ENCODE measurements at places on chromosomes 6 and 20. TPM values are rescaled to one million over a fixed set of nuclear protein-coding genes. Genes with fewer than 3 reads are reported as not detected.

- peak; percentile 76 for DNase-seq
Observed at GRCh38 chr6:138001750-138002349, 105.4 kb downstream of the PERP start.

- no peak for DNase-seq
Observed at GRCh38 chr6:122799916-122800686, 11.0 kb downstream of the SMPDL3A start.

- no peak for DNase-seq
Observed at GRCh38 chr20:49925901-49926454, 10.2 kb upstream of the RNF114 start.

GRCh38 chr20:5967469-5967868 is 17.0 kb downstream of the MCM8 start:
- no peak for DNase-seq

DNA sequence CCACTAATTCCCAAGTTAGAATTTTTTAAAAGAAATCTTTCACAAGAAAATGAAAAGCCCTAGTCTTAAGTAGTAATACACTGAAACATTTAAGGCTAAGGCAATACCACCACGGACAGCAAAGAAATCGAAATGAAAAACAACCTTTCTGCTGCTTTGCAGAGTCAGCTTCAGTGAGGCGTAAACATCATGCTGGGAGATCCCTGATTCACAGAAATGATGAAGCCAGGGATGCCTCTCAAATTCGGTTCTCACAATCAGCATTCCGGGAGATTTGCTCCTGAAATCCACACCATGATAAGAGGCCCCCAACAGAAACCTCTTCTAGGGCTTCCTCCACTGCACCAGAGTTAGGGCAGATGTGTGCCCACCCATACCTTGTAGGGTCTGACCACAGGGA is 18.6 kb downstream of the RRBP1 start:
- no peak for DNase-seq

DNA sequence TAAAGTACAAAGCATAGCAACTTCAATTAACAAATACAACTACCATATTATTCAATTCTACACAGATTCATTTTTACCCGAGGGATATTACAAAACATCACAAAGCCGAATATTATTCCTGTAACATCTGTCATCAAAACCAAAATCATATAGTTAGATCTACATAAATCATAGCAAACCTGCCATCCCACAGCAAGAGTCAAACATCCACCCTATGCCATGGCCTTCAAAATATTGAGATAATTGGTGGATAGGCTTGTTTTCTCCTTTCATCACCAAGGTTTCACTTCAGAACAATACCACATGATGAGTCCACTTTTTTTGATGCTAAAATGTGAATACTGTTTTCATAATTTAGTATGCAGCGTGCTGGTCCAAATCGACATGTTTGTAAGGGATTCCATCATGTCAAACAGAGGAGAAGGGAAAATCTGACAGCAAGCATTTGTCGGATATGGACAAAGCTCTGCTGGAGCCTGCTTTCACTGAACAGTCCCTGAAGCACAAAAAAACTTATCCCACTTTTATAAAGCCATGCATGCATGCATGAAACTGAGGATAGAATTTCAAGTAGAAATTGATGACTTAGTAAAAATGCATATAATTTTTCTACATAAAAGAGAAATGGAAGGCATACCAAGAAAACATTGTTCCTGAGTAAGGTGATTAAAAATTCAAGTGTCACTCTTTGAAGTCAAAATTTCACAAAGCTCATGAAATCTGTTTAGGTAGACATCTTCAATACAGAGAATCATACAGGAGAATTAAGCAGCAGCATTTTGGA is 494.1 kb downstream of the HACE1 start:
- no peak for DNase-seq

DNA sequence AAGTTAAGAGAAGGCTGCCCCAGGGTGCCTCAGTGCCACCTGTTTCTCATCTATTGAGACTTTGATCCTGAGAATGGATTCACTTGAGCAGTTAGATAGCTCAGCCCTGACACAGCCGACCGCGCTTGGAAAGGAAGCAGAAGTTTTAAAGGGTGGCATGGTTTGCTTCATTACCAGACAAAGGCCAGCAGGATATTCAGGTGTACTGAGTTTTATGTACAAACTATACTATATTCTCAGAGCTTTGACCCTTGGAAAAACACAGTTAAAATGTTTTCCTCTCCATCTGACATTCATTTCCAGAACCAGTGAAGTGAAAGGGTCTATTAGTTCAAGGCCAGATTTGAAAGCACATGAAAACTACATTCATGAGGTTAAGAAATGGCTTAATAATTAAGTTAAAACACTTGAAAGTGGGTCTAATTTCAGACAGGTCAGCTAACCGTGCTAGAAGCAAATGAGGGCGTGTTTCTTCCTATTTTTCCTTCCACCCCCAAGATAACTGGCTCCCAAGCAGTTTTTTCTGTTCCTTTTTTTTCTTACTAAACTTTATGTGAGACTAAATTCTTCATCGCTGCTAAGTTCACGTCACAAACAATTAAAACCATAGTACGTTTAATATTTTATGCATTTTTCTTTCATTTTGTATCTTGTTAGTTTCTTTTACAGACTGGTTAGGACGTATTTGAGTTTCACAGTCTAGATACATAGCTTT is 385.3 kb upstream of the SOX4 start:
- no peak for DNase-seq

DNA sequence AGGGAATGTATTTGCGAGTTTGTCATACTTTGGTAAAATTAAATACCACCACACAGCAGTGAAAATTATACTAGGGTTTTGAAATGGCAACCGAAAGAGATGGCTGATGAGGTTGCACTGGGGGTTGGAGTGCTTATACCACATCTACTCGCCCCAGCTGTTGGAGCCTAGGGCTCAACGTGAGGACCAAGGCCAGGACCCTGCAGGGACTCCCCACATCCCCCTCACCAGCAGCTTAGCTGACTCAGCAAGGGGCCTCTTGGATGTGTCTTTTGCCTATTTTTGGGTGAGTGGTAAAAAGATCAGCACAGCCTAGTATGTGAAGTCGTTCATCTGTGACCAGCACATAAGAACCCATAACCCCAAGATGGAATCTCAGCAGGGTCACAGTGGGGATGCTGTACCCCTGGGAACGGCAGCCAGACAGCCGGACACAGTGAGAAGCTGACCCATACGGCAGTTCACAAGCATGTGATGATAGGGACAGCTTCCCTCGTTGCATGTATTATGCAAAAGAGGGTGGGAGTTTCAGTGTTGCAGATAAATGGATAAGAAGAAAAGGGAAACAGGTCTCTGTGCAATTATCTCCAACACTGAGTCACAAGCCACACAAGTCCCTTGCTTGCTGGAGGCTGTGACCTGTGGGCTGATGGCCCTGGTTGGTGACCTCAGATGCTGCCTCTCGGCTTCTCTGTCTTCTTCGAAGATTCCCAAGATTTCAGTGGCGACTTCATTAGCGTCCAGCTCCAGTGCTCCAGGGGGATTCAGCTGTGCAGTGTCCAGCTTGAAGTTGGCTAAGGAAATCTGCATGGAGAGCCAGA is 20.9 kb upstream of the SPO11 start:
- no peak for DNase-seq

GRCh38 chr6:63471654-63472053 is 100.6 kb upstream of the LOC128125822 start:
- DNase-seq: no peak

- DNase-seq: no peak
Observed at GRCh38 chr20:8094850-8095249, 37.2 kb upstream of the PLCB1 start.

DNA sequence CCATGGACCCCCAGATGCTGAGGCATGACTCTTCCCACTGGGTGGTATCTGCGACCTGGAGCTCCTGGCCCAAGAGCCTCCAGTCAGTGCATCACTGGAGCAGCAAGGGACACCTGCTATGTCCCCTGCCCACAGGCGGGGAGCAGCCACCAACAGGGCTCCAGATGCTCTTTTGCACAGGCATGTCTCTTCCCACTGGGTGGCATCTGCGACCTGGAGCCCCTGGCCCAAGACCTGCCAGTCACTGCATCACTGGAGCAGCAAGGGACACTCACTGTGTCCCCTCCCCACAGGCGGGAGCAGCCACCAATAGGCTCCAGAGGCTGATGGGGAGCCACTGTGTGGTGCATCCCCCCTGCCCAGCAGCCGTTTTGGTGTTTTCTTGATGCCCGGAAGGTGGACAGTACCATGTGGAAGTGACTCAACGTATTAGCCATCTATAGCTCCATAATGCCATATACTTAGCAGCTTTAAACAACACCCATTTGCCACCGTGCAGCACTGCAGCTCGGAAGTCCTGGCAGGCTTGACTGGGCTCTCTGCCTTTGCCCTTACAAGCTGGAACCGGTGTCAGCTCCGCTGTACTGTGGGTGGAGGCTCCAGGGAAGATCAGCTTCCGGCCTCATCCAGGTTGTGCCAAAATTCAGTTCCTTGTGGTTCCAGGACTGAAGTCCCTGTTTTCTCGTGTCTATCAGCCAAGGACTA is 124.9 kb upstream of the CST7 start:
- peak; percentile 8 for DNase-seq

DNA sequence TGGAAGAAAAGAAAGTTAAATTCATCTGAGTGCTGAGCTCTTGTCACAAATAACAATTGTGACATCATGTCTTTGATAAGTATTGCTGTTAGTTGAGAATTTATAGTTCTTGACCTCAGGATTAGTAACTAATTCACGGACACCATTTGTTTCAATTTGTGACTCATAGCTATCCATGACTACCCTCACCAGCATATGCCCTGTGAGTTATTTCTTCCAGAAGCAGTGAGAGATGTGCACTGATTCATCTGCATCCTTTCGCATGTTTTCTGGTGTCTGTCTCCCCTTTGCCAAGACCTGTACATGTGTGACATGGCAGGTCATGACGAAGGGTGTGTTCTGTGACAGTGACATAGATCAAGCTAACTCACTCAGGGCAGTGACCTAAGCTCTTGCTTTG is 86.9 kb downstream of the SOBP start:
- DNase-seq: no peak

DNA sequence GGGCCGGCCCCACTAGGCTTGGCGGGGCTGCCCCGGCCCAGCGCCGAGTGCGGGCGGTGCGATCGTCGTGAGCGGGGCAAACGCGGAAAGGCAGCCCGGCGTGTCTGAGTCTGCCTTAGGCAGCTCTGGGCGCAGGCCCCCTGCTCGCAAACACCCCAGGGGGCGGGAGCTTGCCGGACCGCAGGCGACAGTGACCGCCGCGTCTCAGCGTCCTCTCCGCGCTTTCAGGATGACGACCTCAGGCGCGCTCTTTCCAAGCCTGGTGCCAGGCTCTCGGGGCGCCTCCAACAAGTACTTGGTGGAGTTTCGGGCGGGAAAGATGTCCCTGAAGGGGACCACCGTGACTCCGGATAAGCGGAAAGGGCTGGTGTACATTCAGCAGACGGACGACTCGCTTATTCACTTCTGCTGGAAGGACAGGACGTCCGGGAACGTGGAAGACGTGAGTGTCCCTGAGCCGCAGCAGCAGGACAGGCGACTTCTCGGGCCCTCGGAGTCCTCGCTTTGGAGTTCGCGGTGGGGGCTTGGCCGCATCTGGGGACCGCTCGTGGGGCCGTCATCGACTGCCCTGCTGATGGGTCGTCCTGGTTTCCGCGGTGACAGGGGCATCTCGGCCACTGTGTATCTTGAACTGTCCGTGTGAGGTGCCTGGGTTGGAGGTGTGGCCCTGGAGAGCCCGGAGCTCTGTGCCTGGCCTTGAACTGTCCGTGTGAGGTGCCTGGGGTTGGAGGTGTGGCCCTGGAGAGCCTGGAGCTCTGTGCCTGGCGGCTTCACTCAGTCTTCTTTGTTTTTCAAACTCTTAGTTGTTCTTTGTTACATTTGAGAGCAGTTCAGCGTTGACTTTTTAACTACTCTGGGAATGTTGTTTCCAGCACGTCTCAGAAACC is 786 bp downstream of the ADRM1 start:
- DNase-seq: no peak

- peak; percentile 44 for DNase-seq
Observed at GRCh38 chr20:25016471-25016870, 23.9 kb upstream of the APMAP start.

- DNase-seq: no peak
Observed at GRCh38 chr6:33439956-33440648, 14.3 kb upstream of the ZBTB9 start.

- no peak for DNase-seq
Observed at GRCh38 chr6:80543598-80544222, 437.2 kb downstream of the BCKDHB start.

GRCh38 chr20:18678549-18679419 is 90.9 kb downstream of the DTD1 start:
- no peak for DNase-seq

DNA sequence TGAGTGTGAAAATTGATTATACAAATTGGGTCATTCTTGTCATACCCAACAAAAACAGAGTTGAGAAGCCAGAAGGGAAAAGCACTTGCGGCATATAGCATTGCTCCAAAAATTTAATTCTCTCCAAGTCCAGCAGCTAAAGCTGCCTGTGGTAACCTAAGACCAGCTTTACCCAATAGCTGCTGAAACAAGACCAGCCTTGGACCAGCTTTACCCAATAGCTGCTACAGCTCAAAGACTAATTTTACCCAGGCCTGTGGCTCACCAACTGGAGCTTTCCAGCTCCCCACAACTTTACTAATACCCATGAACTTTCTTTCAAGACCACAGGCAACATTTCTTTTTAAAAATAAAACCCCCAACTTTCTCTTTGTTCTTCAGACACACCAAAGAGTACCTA is 32.8 kb upstream of the ZNF133 start:
- DNase-seq: no peak

DNA sequence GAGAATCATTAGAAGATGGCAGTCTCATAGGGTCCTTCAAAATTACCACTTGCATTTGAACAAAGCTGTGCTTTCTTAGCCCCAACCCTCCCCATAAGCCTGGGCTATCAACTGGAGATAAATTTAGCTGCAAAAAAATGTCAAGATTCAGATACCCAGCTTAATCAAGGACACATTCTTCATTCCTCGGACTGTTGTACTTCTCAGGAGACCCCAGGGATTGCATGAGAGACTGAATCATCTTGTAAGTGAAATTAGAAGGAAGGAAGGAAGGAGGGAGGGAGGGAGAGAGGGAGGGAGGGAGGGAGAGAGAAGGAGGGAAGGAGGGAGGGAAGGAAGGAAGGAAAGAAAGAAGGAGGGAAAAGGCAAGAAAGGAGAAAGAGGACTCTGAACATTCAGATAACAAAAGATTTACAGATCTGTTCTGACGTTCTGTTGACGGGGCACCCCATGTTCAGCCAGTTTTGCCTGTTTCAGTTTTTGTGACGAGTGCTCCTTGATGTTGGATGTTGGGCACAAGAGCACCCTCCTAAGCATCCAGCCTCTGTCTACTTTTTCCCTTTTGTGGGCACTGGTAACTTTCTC is 498.7 kb downstream of the PREX1 start:
- no peak for DNase-seq

GRCh38 chr20:15616626-15617025 is 956.6 kb downstream of the KIF16B start:
- no peak for DNase-seq

- DNase-seq: no peak
Observed at GRCh38 chr20:12269579-12269978, 351.9 kb downstream of the BTBD3 start.

ADA gene
- total RNA-seq: 15.9 TPM

LY6G6D gene
- total RNA-seq: not detected

IL17F gene
- not detected for total RNA-seq

COL10A1 gene
- total RNA-seq: not detected

CAP2 gene
- 47.9 TPM for total RNA-seq

HSPA12B gene
- total RNA-seq: 1.1 TPM

MTFR2 gene
- 6.8 TPM for total RNA-seq

FERMT1 gene
- 2.5 TPM for total RNA-seq

All from endodermal cell (in vitro differentiated cells).